ENCODE measurements at places on chromosomes 2 and 18.

- no peak for DNase-seq
Observed at GRCh38 chr2:16126517-16127275, 186.3 kb downstream of the MYCN start.

GRCh38 chr2:28755421-28755820 is 3.8 kb downstream of the PPP1CB start:
- DNase-seq = no peak

- DNase-seq = no peak
Observed at GRCh38 chr2:65901756-65902155, 469.4 kb upstream of the SPRED2 start.

GRCh38 chr2:74573747-74574562 is 19.4 kb downstream of the DOK1 start:
- no peak for DNase-seq

DNA sequence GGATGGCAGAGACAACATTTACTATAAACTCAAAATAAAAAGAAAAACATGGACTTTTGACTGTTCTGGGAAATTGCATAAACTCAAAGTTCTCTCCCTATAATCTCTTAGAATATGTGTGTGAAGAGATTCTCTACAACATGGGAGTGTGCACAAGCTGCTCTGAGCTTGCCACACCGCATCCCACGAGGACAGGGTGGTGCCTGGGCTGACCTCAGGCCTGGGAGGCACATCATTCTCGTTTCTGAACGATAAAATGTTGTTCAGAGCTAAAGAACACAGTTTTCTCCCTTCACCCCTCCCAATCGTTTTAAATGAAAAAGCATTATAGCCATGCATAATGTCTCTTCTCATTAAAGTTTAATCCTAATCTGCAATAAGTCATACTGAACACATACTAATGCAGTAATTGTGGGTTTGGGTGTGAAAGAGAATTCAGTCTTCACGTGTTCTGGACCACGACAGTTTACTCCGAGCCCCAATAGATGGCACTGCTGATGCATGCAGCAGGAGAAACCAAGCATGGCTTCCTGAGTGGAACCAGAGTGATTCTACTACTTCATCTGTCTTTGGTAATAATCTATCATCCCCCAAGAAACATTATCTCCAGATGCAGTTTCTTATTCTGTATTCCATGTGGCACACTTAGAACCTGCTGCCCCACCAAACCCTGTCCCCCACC is 46.9 kb upstream of the LAMA1 start:
- DNase-seq = no peak

DNA sequence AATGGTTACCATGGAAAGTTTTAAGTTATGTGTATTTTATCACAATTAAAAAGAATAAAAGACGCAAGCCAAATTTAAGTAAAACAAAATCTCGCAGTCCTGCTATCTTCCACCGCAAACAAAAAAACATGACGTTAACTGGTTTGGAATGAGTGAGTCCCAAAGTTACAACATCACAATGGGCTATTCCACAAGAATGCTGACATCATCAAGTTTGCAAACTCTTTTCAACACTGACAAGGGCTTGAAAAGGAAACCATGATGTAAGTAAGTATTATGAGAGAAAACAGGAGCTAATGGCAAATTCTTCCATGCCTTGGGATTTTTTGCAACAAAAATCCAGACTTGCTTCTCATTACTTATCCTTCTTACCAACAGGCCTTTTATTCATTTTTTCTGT is 31.1 kb downstream of the SIGLEC15 start:
- DNase-seq = no peak
